ENCODE measurements at places on chromosomes 6 and 20.

GRCh38 chr6:2795956-2796355 lies 30.8 kb downstream of the WRNIP1 start:
- DNase-seq: no peak

DNA sequence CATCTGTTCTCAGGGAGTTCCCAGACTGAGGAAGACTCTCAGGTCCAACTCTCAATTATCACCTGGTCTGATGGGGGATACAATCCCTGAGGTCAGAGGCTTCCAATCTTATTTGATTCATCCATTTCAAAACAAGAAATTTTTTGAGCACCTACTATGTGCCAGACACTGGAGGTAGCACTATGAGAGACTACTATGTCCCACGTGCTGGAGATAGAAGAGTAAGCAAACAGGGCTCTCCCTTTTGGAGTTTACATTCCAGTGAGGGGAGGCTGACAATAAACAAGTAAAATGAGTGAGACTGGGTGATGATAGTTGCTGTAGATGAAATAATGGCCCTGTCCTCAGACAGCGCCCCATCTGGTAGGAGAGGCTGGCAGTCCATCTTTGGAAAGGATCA lies 16.5 kb downstream of the TMEM151B start:
- DNase-seq: no peak

- no peak for DNase-seq
These were observed 128.9 kb downstream of the GMDS start for GRCh38 chr6:2116496-2116895.

GRCh38 chr6:20178327-20178726 lies 33.9 kb downstream of the MBOAT1 start:
- no peak for DNase-seq

DNA sequence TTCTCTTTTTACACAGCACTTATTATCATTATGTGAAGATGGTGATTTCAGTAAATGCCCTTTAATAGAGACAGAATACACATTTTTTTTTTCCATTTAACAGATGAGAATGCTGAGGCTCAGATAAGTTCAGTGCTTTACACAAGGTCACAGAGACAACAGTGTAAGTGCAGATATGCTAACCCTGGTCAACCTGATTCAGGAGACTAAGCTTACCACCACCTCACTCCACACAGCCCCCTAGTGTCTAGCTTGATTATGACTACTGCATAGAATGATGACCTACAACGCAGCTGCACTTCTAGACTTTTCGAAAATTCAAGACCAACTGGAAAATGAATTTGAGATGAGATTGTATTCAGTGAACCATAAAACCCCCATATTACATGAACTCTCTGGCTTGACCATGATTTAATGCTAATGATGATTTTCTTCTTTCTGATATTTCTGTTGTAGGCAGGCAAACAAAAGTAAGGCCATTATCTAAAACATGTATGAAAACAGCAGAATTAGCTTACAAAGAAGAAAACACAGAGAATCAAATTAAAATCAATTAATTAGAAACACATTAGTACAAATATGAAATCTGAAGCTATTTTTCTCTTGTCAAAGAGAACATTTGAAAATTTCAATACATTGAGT lies 212.1 kb upstream of the PHACTR1 start:
- no peak for DNase-seq

DNA sequence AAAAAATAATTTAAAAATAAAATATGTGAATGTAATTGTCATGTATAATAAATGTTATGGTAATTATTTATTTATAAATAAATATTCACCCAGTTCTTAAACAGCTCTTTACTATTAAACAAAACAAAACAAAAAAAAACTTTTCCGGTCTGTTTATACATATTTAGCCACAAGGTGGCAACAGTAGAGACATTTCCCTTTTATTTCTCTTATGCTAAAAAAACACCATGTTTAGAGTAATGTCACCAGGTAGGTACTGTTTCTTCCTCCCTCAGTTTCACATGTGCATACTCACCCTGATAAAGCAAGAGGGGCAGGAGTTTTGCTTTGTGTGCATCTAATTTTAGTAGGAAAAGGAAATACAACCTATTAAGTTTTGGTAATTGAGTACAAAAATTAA lies 610.4 kb upstream of the IMPG1 start:
- DNase-seq: no peak

Measured in stromal cell of bone marrow (primary cell).